ENCODE measurements at places on chromosomes 1 and 21.
A peak's percentile ranks its signal among the peaks of the same experiment; 100 is the strongest.

DNA sequence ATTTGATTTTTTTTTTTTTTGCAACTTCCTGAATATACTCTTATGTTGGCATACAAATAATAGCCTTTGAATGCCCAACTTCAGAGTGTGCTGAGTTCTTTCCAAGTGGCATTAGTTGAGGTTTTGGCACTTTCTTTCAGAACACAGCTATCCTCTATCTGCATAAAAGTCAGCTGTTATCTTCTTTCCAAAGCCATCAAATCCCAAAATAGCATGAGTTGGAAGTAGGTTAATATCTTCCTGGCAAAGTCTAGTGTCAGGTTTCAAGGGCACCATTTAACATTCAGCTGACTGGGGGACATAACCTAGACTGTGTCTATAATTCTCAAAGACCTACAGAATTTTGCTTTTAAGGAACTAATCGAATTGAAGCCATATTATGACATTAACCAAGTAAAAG, 223.9 kb downstream of the PLPP3 start:
- DNase-seq: no peak

DNA sequence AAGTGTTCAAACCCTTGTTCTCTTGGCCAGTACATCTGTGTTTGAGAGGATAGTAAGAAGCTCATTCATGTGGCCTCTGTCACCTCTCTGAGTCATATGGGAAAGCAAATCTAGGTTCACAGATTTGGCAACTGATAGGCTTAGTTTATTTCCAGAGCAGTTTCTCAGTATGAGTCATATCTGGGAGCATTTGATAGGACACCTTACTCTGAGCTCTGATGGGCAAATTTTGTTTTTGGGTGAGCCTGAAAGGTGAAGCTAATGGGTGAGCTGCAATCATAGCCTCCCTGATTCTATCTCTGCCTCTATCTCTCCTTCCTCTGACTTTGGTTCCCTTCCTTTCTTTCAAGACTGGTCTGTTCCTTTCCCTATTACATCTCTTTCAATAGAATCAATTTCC, 134.4 kb downstream of the S1PR1 start:
- DNase-seq: peak; percentile 28

GRCh38 chr1:115082949-115083348, 6.4 kb downstream of the TSPAN2 start:
- DNase-seq: no peak

- no peak for DNase-seq
Observed at GRCh38 chr1:232622981-232623380, 7.0 kb downstream of the SIPA1L2 start.

DNA sequence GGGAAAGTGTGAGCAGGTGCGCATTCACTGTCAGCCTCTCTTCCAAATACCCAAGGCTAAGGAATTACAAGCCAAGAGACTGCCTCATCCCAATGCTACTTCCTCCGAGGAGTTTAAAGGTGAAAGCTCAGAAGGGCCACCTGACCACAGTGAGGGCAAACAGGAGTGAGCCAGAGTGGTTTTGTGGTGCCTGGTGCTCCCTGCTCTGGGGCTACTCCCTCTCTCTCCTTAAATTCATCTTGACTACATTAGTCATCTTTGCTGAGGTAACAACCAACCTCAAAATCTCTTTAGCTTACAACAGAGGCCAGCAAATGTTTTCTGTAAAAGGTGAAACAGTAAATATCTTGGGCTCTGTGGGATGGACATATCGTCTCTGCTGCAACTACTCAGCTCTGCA, 14.2 kb upstream of the ZBTB8A start:
- no peak for DNase-seq

DNA sequence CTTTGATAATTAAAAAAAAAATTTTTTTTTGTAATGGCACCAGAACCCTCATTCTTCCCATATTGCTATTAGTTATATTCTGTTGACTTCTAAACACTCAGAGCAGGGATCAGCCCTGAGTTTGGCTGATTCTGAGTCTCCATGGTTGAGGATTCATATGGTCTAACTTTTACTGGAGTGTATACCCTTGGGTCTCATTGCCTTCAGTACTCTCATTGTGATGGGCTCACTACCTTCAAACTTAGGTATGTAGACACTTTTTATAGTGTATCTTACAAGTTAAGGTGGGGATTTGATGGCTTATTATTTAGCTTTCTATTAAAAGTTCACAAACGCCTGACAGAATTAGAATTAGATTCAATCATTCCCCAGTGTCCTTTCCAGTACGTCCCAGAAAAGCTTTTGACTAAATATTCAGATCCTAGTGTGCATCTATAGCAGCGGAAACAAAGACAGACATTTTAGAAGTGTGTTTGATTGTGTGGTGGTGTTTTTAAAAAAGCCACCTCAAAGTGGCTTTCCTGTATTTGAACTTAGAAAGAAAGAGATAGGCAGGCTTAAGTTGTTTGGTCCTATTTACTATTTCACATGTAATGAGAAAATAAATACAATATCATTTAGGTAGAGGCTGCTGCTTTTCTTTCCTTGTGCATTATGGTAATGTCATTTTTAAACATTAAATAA, 1.4 kb downstream of the MACF1 start:
- no peak for DNase-seq

DNA sequence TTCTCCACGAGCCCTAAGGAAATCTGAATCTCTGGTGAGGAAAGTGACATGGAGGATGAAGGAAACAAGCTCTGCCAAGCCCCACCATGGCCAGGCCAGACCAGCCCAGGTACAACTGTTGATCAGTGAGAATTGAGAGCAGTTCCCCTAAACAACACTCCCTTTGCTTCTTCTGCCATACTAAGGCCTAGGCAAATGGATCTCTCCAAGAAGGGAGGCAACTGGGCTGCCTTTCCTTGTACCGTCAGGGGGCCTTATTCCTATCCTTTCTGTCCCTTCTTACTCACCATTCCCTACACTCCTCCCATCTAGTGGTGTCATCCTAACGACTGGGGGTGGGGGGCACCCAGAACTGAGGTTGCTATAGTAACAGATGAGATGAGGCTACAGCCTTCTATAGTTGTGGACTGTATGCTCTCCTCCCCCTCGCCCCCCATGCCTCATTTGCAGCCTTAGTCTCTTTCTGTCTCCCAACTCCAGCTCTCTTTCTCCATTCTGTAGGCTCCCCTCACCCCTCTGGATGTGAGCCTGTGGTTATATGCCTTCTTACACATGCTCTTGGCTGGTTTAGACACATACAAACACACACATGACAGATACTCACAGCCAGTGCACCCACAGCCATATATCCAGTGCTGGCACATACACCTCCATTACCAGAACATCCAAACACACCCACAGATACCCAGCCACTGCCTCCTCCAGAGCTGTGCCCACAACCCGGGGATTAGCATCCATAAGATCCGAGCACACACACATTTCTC, 3.6 kb downstream of the PEA15 start:
- DNase-seq: no peak

DNA sequence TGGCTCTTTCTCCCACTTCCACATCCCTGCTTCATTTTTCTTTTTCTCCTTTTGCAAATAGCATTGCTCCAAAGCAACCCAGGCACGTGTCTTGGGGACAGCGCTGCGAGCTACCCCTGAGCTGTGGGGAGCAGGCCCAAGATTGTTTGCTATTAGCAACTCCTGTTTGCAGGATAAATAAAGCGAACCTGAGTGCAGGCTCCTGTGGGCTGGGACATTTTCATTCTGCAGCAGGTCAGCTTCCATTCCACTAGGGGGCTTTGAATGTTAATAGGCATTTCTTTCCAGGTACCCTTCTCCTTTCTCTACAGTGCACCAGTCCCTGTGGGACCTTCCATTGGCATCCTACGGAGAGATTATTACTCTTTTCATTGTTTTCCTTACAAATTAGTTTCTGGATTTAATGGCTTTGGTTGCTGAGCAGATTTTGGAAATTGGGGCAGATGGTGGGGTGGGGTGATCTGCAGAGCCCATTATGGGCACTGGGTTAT, 54.0 kb downstream of the OLFML3 start:
- peak; percentile 32 for DNase-seq

DNA sequence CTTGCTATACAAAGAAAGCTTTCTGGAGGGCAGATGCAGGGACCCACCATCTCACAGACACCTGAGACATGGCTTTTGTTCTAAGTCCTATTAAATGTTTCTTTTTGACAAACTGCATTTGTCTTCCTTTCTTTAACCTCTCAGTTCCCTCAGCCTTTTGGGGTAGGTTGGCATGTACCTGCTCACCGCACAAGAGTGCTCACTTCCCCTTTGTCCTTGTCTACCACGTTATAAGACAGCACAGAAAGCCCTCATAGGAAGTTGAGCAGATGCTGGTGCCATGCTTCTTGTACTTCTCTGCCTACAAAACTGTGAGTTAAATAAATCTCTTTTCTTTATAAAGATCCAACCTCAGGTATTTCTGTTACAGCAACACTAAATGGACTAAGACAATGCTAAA, 31.9 kb upstream of the RGS21 start:
- DNase-seq: no peak

DNA sequence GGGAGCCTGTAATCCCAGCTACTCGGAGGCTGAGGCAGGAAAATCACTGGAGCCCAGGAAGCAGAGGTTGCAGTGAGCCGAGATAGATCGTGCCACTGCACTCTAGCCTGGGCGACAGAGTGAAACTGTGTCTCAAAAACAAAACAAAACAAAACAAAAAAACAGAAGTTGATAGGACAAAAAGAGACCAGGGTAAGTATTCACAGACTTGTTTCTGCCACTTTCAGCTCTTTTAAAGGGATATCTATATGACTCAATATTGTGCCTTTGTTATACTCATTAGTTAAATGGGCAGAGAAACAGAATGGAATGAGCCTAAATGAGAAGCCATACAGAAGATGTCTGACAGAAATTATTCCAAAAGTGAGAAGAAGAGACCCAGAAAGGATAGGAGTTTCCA, 23.1 kb upstream of the ABL2 start:
- no peak for DNase-seq

- DNase-seq: no peak
Observed at GRCh38 chr1:1205769-1206375, 520 bp downstream of the TNFRSF18 start.

GRCh38 chr1:156581661-156582387, 2.3 kb downstream of the TTC24 start:
- no peak for DNase-seq

- DNase-seq: no peak
Observed at GRCh38 chr1:152940614-152941013, 6.4 kb upstream of the SPRR5 start.

- peak; percentile 88 for DNase-seq
Observed at GRCh38 chr1:9326596-9326995, 33.9 kb downstream of the SPSB1 start.

Measured in AG20443 (cell line).